ENCODE measurements at places on chromosomes 1 and 21.

DNA sequence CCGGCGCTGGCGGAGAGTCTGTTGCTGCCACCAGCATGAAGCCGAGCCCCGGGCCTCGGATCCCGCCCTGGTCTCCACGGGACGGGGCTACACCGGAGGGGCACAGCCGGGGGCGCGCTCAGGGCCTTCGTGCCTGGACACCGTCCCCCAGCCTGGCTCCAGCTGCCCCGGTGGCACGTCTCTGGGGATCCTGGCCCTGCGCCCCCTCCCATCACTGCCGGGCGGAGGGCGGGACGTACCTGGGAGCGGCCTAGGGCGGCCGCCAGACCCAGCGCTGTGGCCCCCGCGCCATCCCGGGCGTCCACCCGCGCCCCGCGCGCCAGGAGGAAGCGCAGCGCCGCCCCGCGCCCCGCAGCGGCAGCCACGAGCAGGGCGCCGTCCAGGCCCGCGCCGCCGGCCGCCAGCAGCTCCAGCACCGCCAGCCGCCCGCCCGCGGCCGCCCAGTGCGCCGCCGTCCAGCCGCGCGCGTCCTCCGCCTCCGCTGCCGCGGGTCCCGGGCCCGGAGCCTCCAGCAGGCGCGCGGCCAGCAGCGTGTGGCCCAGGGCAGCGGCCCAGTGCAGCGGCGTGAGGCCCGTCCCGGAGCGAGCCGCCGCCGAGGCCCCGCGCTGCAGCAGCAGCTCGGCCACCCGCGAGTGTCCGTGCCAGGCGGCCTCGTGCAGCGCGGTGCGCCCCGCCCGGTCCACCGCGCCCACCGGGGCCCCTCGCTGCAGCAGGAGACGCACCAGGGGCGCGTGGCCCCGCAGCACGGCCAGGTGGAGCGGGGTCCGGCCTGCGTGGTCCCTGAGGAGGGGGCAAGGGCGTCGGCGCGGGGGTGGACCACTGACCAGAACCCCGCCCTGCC is 1.0 kb downstream of the ANKRD65 start:
- DNase-seq: no peak

GRCh38 chr1:221527886-221528624 is 213.8 kb downstream of the DUSP10 start:
- no peak for DNase-seq

GRCh38 chr1:68495968-68496679 is 758 bp downstream of the DEPDC1 start:
- peak; percentile 17 for DNase-seq

DNA sequence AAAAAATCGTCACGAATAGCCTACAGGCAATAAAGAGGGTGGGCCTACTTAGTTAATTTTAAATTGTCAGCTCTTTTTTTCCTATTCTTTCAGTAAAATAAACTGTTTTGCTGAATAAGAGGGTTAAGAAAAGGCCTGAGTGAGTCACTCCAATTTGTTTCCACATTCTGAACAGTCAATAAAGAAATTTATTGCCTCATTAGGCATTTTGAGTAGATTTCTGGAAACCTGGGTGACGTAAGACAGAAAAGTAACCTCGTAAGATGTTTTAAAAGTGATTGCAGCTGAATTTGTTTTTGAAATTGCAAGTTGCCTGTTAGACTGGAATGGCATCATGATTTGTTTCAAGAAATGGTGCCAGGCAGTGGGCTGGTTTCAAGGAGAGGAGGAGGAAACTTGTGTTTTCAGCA is 439.3 kb downstream of the USP25 start:
- peak; percentile 3 for DNase-seq

DNA sequence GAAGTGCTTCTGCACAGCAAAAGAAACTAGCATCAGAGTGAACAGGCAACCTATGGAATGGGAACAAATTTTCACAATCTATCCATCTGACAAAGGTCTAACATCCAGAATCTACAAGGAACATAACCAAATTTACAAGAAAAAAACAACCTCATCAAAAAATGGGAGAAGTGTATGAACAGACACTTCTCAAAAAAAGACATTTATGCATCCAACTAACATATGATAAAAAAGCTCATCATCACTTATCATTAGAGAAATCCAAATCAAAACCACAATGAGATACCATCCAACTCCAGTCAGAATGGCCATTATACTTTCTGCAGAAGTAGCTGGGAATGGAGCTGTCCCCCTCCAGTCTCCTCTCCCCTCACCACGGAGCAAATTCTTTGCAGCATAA is 2.9 kb upstream of the OR2M3 start:
- no peak for DNase-seq

DNA sequence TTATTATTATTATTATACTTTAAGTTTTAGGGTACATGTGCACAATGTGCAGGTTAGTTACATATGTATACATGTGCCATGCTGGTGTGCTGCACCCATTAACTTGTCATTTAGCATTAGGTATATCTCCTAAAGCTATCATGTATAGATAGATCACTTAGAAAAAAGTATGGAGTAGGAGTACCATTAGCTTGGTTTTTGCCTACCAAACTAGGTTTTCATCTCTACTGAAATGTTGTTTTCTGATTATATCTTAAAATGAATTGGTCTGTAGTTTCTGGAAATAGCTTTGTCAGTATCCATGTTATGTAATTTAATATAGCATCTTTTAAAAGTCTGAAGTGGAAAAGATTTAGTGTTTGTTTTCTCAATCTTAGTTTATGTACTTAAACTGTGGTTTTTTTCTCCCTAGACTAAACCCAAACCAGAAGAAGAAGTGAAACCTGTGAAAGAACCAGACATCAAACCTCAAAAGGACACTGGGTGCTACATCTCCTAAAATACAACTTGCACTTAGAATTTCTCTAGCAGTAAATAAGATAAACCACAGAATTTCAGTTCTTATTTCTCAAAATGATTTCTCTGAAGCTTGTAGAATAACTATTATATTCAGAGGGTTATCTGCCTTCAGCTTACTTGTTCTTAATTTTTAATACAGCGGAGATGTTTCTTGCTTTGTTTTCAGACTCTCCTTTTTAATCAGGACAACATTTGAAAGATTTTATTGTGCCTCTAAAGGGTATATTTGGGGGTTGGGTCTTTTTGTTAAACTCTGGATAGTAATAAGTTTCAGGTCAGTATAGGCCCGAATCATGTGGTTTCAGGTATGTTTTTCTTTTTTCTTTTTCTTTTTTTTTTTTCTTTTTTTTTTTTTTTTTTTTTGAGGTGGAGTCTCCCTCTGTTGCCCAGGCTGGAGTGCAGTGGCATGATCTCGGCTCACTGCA is 4.5 kb upstream of the FAM177B start:
- DNase-seq: no peak

DNA sequence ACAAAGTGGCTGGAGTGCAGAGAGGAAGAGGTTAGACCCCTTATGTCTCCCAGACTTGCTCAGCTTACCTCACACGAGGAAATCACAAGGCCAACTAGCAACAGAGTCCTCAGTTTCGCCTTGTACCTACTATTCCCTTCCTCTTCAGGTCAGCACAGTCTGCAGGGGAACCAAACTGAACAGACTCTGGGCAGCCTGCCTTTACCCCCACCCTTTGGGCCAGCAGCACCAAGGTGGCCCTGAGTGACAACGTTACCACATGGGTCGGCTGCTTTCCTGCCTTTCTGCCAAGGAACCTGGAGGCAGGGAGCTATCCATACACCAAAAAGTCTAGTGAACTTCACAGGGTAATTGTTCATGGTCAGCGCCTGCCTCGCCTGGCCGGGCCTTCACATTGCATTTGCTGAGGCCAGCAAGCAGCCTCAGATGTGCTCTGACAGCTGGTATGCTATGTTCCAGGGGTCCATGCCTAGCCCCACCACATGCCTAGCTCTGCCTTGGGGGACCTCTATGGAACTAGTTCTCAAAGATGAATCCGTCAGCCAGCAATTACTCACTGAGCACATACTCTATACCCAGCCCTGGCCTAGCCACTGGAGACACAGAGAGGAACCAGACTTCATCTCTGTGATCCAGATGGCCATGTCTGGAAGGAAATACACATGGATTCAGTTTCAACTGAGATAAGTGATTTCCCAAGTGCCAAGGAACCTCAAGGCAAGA is 69.6 kb downstream of the DMAP1 start:
- no peak for DNase-seq

- DNase-seq: no peak
These were observed 81.5 kb downstream of the SYT2 start for GRCh38 chr1:202628646-202629215.

DNA sequence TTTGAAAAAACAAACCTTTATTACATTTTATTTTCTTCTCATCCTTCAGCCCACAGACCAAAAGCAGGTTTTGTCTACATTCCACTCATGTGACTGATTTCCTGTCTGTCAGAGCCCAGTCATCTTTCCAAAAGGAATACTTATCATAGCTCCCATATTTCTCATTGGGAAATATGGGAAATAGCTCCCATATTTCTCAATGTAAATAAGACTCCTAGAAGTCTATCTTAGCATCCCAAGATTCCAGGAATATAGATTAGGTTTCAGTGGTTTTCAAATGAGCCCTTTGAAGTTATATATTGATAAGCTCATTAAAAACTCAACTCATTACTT is 19.1 kb upstream of the NRDC start:
- DNase-seq: peak; percentile 95

GRCh38 chr1:64172458-64172983 is 30.9 kb upstream of the UBE2U start:
- DNase-seq: peak; percentile 35

DNA sequence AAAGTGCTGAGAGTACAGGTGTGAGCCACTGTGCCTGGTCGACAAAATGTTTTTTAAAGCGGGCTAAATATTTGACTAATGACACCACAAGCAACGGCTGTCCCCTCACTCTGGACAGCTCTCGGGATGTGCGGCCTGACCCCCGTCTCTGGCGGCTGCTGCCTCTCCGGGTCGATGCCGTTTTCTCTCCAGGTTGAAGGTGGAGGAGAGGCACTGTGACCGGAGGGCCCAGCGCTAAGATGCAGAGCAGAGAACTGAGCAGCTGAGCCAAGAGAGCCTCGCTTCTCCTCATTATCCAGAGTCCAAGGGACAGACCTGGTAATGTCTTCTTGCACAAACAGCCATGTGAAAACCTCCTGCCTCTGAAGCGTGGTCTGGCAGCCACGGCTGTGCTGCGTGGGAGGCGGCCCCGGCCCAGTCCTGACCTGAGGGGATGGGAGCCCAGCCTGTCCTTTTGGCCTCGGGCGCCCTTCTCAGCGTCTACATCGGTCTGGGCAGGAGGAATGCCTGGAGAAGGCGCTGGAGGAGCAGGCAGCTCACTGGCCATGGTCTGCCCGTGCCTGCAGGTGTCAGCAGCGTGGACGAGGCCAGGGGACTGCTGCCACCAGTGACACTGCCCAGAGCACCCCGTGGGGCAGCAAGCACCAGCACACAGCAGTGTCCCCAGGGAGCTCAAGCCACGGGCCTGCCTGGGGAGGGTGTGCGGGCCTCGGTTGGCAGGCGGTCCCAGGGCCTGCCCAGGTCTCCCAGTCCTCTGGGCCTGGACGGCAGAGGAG is 10.3 kb downstream of the MORN1 start:
- no peak for DNase-seq

GRCh38 chr1:1761504-1762376 is 16.5 kb downstream of the NADK start:
- DNase-seq: no peak

GRCh38 chr1:53070621-53071020 is 8.6 kb downstream of the PODN start:
- DNase-seq: no peak

DNA sequence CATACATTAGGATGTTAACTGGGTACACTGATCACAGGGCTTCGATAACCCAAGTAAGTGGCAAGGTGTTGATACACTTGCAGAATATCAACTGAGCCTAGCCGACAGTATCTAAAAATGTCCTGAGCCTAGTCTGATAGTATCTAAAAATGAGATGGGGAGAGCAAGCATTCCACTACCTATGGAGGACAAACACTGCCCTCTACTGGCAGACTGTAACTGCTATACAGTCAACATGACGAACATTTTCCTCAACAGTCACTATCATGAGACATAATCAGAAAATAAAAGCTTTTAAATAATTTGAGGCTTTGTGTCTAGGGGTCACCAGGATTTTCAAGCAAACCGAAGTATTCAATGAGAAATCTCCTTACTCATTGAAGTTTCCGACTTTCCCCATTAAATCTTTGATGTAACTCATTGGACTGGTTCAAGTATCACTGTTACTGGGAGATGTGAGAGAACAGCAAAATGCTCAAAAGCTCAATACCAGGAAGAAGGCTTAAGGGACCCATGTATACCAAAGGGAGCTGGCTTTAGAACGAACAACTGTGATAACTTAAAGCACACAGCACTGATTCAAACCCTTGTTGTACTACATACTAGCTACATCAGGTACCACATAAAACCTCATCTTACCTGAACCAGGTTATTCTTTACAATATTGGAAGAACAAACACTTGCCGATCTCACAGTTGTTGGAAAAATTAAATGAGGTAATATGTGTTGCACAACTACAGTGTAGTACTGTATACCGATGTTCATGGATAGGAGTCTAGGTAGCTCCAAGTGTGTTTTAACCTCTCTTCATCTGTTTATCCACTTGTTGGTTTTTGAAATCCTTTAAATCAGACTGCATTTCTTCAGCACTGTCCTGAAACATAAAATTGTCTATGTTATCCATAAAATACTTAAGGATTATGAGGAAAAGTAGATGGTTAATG is 31.1 kb upstream of the SLC45A3 start:
- peak; percentile 71 for DNase-seq

GRCh38 chr1:186413319-186413718 is 37.7 kb downstream of the ODR4 start:
- peak; percentile 7 for DNase-seq

Data from bronchial epithelial cell (primary cell).